Activated CD8-positive, alpha-beta T cell treated with anti-CD3 and anti-CD28 coated beads for 36 hours (primary cell): ENCODE measurements at places on chromosomes 1 and 21.

GRCh38 chr1:102961549-102961948, 146.8 kb downstream of the COL11A1 start:
- DNase-seq, result no peak

DNA sequence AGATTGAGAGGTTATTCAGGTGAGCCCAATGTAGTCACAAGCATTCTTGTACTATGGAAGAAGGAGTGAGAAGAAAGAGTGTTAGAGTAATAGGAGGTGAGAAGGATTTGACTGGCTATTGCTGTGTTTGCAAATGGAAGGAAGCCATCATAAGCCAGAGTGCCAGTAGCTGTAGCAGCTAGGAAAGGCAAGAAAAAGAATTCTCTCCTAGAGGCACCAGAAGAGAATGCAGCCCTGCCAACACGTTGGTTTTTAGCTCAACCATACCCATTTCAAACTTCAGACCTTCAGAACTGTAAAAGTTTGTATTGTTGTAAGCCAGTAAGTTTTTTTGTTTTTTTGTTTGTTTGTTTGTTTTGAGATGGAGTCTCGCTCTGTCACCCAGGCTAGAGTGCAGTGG, 8.9 kb upstream of the IL12RB2 start:
- DNase-seq, result no peak

GRCh38 chr21:45863267-45863666, 118.3 kb upstream of the COL6A1 start:
- DNase-seq, result no peak

- no peak for DNase-seq
Observed at GRCh38 chr1:195475568-195475967, 1132.7 kb downstream of the KCNT2 start.

DNA sequence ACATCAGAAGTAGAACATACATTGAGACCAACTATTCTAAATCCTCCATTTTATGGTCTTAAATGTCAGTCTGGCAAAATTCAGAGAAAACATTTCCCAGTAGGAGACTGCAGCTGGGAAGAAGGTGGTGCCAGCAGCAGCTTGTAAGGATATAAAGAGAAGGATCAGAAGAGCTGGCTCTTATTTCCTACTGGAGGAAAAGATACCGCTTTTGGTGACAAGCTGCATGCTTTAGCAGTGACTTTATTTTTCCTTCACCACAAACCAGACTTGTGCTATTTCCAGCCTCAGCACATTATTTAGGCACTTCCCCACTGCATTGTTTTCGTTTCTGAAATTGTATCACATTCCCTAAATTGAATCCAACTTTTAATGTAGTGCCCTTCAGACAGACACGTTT, 28.4 kb downstream of the RNF11 start:
- no peak for DNase-seq

GRCh38 chr1:173871091-173871490, 2.9 kb downstream of the ZBTB37 start:
- no peak for DNase-seq

DNA sequence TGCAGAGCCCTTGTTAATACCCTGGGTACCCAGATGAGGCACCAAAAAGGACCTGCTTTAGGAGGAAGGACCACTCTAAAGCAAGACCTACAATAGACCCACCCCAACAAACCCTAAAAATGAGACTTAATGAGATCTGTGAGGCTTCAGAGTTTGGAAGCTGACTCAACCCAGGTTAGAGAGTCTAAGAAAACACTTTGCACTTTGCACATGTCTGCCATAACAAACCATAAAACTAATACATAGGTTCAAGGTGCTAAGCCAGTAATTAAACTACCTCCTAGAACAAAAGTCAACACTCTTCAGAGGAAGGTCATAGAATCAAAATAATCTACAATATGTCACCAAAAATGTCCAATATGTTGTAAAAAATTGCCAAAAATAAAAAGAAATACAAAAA, 124.7 kb upstream of the C1orf21 start:
- no peak for DNase-seq

DNA sequence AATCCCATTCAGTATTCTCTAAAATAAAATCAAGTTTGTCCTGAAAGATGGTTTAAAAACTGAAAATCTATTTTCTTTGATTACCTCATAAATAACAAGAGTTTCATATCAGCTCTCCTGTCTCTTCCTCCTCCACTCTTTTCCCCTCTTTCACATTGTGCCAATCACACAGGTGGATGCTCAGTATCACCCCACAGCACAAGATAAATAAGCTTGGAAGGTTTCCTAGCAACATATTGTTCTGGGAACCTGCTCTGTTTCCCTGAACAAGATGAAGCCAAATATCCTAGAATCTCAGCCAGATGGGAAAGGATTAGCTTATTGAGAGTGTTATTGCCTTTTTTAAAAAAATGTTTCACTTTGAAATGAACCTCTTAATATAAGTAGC, 45.7 kb upstream of the CACYBP start:
- DNase-seq, result no peak
